ENCODE measurements at places on chromosomes 7 and 10. TPM values are rescaled to one million over a fixed set of nuclear protein-coding genes. Genes with fewer than 3 reads are reported as not detected.

DNA sequence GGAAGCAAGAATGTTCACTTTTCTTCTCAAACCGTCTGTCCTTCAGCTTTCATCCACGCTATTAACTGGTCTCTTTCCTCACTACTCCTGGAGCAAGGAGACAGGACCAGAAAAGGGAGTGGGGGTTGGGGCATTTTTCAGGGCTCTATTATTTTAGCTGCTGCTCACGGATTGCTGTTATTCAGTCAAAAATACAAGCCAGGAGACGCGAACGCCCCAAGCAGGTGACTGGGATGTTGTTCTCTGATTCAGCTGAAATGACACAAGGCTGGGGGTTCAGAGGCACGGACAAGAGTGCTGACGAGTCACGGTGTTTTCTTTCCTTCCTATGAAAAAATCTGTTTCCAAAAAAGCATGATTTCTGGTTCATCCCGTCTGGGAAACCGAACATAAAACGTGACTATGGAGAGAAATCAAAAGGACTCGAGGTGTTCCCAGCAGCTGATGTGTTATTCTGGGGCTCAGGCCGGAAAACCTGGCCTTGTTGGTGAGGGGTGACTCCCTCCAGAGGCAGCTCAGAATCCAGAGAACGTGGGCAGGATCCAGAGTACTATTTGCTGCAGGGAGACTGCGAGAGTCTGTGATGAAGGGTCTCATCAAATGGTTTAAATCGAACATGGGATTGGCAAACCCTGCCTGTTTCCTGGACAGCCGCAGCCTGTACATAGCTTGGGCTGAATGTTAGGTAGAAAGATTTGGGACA lies 3.5 kb upstream of the INHBA start:
- no peak for DNase-seq

GDF2 gene
- not detected for total RNA-seq

LRRD1 gene
- total RNA-seq, result 0.19 TPM

GRCh38 chr10:22646388-22646853 lies 68.0 kb downstream of the PIP4K2A start:
- no peak for DNase-seq

DNA sequence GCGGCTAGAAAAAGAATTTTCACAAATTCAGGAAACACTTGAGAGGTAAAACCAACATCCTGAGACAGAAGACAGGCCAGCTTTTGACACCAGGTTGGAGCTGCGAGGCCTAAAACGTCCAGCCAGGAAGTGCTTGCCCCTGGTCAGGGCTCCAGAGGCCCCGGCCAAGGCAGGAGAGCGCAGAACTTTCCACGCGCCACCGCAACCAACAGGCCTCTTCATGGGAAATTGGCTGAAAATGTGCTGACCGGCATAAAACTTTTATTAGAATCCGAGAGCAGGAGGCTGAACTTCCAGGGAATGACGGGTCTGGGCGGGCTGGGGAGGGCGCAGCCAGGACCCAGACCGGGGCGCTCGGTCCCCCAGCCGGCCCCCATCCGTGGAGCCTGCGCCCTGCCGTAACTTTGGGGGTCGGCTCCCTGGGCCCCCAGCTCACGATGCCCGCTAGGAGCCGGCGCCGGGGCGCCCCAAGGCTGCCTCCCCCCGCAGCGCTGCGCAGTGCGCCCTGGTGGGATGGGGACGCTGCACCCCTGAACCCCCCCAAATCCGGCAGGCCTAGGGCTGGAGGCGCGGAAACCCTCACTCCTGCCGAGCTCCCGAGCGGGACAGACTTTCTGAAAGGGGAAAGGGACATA lies 414.0 kb upstream of the MKI67 start:
- no peak for DNase-seq

GALNT11 gene
- 27.4 TPM for total RNA-seq
